ENCODE measurements at places on chromosomes 6 and 20.

DNA sequence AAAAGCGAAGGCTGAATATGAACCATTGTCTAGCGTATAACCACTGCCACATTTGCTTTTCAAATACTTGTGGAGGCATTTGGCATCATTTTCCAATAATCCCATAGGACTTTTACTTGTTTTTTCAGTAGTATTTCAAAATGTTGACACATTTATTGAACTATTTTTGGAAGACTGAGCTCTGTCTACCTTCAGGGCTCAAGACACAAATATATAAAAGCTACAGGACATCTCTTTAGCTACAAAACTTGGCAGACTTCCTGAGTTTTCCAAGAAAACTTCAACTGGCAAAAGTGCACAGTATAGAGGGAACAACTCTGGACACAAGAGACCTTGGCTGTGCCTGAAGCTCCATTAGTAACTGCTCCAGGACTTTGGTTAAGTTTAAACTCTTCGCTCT, 13.4 kb downstream of the EPB41L2 start:
- DNase-seq: no peak

DNA sequence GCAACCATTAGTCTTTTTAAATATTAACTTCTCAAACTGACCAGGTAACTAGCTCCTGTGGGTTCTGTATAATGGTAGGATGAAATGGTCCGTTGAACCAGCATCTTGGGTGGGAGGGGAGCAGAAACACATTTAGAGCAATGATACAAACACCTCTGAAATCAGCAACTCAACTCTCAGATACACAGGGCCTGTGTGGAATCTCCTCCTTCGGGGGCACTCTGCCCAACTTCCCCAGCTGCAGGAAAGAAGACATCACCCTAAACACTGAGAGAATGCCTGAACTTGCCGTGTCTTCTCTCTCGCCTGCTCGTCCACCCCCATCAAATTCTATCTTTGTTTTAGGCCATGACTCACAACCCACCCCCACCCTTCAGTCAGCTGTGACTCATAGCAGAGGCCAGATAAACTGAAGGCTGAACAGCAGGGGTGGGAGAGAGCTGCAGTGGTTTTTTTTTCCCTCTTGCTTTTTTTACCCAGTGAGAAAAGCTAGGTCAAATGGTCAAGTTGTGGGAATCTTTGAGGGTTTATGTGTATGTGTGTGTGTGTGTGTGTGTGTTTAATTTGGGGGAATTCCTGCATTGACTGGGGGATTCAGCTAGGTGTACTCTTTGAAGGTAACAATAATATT, 593.4 kb upstream of the JAG1 start:
- DNase-seq: no peak

- DNase-seq: no peak
Measured at GRCh38 chr6:5119090-5119951, 34.2 kb downstream of the PPP1R3G start.

DNA sequence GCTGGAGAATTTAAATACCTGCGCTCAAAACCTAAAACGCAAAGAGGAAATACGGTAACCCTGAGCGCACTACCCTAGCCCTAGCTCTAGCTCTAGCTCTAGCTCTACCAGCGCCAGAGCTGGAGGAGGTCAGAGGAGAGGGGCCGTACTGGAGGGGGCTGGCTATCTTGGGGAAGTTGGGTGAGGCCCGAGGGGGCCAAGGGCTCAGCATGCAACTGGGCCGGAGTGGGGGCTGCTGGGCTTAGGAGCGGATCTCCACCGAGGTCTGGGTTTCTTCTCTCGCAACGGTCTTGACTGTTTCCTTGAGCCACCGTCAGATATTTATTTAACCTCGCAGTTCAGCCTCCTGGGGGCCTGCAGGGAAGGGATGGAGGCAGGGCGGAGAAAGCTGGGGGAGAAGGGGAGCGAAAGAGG, 91.0 kb downstream of the NCR2 start:
- peak; percentile 20 for DNase-seq

DNA sequence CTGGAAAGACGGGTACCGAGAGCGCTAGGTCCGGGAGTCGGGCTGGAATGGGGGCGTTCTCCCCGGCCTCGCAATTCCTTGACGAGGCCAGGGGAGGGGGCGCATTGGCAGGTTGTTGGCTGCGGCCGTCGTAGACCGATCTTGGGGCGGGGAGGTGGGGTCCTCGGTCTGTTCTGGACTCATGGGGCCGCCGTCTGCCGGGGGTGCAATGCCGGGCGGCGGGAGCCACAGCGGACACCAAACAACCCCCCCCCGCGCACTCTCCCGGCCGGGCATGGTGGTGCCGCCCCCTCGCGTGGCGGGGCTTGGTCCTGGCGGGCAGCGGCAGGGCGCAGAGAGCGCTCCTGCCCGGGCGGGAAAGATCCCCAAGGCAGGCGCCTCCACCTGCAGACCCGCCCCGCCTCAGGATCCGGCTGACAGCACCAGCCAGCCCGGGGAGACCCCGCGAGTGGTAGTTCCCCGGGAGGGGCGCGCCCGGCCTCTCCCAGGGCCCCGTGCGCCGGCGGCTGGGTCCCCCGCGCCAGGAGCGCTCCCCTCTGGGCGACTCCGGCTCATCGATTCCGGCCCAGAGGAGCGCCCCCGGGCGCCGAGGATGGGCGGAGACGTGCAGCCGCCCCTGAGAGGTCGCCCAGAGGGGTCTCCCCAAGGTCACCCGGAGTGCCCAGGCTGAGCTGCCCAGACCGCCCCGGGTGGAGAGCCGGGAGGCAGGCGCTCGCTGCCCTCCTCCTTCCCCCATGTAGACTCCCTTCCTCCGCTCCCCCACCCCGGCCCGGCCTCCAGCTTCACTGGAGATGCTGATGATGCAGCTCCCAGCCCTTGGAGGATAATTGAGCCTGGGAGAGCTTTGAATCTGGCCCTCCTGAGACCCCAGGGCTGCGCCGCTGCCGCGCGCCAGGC, 709 bp downstream of the PPP1R16B start:
- peak; percentile 43 for DNase-seq

DNA sequence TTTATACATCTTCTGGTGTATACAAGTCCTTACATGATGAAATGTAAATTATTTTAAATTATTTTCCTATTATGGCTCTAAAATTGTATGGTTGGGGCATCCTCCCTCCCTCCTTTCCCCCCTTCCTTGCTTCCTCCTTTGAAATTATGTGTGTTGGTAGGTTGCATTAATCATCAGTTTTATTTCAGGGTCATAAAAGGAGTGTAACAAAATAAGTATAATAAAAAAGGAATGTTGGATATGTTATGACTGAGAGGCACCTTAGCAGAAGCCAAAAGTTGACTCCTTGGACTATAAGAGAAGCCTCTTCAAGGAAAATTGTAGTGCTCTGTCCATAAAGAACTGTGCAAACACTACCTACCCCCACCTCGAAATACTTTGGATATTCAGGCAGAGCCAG, 46.6 kb upstream of the PTPRK start:
- no peak for DNase-seq

DNA sequence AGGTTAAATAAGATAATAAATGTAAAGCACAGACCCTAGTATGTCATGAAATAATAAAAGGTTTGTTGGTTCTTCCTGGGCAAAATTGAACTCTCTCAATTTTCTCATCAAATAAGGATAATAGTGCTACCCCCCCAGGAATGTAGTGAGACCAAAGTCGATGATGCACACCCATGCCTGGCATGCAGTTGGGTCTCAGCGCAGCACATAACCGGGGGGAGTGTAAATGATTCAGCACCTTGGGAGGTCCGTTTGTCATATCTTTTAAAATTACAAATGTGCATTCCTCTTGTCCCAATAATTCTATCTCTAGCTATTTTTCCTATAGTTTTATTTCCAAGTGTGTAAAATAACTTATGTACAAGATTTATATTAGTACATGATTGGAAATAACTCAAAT, 31.3 kb upstream of the CCDC167 start:
- DNase-seq: no peak

- no peak for DNase-seq
Measured at GRCh38 chr6:128696691-128697689, 176.6 kb upstream of the PTPRK start.

DNA sequence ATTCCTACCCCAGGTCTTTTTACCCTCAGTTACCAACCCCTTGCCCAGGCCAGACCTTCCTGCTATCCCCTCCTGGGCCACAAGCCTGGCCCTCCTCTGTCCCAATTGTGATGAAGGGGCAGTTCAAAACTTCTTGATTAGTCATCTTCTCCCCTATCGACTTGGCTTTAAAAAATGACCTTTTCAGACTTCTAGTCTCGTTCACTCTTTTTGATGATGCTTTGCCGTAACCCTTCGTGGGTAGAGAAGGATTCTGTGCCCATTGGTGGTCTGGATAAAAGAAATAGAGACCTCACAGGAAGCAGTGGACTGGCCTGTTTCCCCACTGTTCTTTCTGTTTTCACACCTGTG, 5.5 kb downstream of the VEGFA start:
- DNase-seq: no peak

DNA sequence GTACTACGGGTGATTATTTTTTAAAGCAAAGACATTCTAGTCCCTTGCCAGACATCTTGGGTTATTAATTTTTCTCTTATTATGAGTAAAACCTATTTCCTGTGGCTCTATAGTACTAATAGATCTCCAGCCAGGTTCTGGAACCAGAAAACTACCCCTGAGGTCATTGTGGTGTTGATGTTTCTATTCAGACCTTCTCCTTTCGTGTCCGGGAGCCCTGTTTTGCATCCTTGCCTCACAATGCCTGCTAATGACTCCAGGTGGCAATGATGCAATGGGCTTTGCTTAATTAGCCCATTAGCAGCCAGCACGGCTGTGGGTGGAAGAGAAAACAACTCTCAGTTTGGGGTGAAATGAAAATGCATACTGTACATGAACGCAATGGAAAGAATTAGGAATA, 62.9 kb upstream of the ARG1 start:
- no peak for DNase-seq

Measured in germinal center (tissue), 1 donor.